B cell (primary cell): ENCODE measurements at places on chromosomes 11 and 22.

DNA sequence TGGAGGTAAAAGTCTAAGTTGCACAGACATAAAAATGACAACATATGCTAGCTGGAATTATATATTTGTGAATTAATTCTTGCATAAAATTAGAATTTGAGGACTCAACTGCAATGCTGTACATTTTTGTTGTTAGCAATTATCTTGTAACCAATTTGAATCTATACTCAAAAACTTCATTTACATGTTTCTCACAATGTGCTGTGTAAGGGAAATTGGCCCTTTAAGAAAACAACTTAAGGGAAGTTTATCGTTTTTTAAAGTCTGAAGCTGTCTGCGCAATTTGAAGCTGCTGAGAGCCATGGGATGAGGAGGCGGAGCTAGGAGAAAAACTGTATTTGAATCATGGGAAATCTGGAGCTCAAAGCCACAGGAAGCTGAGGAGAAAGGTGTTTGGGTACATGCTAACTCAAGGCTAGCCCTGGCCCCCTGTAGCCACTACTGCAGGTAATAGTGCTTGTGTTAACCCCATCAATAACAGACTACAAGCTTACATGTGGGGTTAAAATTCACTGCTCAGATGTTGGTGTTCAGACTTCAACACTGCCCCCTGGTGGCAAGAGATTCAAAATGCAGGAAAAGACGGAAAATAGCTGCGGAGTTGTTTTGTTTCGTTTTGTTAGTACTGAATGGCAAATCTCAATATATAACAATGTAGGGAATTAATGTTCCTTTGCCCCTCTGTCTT, 126.1 kb downstream of the BRD1 start:
- no peak for DNase-seq

DNA sequence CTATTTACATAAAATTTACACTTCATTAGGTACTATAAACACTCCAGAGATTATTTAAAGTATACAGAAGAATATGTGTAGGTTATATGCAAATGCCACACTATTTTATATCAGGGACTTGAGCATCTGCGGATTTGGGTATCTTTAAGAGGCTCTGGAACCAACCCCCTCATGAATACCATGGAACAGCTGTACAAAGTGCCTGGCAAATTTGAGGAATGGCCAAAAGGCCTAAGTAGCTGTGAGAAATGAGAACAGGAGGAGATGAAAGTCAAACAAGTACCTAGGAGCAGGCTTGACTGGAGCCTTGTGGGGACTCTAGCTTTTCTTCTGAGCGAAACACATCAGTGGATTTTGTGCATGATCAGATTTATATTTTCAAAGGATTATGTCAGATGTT, 149.3 kb downstream of the RBFOX2 start:
- no peak for DNase-seq

DNA sequence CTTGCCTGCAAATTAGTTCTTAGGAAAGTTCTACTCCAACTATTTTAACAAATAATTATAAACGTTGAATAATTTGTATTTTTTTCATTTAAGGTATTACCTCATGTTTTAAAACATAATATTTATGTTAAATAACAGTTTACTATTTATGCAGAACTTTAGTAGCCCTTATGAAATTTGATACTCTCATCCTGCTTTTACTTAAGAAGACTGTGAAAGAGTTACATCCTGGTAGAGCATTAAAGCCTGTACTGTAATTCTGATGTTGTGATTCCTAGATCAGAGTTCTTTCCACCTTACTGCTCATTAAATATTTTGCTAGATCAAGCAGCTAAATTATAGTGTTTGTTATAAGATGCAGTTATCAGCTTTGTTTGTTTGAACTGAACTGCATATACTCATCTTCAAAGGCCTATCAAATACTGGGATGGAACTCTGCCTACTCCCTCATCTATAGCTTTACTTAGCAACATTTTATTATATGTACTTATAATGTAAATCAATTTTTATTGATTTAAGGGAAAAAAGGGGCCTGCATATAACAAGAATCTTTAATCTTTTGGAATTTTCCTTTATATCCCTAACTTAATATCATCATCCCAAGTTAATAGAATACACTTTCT, 304.2 kb downstream of the DYNC2H1 start:
- no peak for DNase-seq

GRCh38 chr11:69906453-69906907, 87.3 kb upstream of the FGF3 start:
- no peak for DNase-seq

- no peak for DNase-seq
These were observed 741 bp upstream of the CNTF start for GRCh38 chr11:58621586-58622262.

DNA sequence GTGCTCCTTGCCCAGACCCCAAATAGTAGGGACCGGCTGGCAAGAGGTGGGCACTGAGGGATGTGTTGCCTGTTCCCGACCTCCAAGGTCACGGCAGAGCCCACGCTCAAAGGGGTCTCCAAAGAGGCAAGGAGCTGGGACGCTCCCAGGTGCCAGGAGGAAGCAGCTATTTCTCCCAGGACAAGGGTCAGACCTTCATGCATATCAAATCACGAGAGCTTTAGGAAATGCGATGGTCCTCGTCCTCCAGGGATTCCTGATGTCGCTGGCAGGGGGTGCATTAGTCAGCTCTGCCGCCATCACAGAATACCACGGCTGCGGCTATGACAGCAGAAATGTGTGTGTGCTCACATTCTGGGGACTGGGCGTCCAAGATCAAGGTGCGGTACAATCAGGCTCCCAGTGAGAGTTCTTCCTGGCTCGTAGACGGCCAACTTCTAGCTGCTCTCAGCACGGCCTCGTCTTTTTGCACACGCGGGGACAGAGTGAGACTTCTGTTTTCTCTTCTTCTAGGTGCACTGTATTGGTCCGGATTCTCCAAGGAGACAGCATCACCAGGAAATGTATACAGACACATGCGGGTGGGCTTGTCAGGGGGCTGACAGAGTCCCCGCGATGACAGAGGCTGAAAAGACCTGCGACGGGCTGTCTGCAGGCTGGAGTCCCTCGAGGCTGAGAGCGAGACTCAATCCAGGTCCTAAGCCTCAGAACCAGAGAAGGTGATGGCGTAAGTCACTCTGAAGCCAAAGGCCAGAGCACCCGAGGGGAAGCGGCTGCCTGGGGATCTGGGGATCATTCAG, 81.6 kb downstream of the SHANK2 start:
- DNase-seq = no peak

GRCh38 chr22:38628444-38628843, 27.7 kb downstream of the FAM227A start:
- DNase-seq = no peak

GRCh38 chr11:113237261-113237660, 77.1 kb upstream of the TTC12 start:
- no peak for DNase-seq

DNA sequence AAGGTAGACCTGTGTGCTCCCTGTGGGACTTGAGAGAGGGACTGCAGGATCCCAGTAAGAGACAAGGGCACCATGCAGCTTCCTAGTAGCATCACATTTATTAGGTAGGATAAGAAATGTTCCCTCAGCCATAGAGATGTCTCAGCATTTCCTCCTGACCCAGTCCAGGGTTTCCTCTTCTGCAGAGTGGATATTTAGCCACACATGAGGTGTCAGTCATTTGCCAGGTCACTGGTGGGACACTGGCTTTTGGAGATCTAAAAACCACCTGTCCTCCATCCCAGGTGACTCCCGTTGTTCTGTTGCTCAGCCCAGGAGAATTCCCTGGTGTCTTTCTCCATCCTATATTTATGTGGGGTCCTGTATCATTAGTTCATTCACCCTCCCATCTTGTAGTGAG, 117.5 kb upstream of the NNMT start:
- no peak for DNase-seq

GRCh38 chr11:116478669-116479668, 293.8 kb downstream of the BUD13 start:
- DNase-seq = no peak

- peak; percentile 83 for DNase-seq
These were observed 7.6 kb downstream of the CARS1 start for GRCh38 chr11:3049430-3050243.

DNA sequence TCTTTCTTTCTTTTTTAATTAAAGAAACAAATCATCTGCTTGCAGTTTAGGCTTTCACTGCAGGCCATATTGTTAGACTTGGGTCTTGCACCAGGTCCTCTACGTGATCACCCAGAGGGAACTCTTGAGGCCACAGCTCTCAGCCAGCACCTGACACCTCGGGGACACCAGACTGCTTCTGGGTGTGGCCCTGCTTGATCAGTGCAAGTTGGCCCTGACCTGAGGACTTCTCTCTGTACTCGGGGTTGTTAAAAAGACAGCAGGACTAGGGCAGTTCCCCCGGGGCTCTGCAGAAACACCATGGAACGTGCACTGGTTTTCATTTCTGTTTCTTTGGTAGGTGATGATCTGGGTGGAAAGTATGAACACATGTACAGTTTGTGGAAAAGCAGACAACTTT, 51.2 kb upstream of the MYO18B start:
- DNase-seq = no peak

GRCh38 chr11:116840746-116841296, 3.4 kb upstream of the APOA1 start:
- DNase-seq = no peak

GRCh38 chr11:120680322-120680721, 168.8 kb downstream of the GRIK4 start:
- no peak for DNase-seq

GRCh38 chr22:17229991-17230630, 10.9 kb upstream of the ADA2 start:
- no peak for DNase-seq

DNA sequence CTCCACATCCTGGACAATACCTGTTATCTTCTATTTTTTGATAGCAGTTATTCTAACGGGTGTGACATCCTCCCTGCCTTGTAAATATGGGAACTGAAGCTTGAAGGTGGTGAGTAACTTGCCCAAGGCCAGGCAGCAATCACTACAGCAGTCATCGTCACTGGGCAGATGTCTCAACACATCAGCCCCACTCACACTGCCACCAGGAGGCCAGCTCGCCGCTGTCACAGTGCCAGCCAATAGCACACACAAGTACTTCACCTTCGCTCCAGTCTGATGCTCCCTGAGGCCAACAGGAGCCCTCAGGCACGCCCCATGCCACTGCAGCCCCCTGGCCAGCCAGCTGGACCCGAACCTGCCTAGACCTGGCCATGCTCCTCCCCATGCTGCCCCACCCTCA, 4.9 kb upstream of the TTLL1 start:
- DNase-seq = no peak

GRCh38 chr11:2942872-2943710, 13.9 kb upstream of the PHLDA2 start:
- DNase-seq = no peak
